Activated gamma-delta T cell treated with Interleukin-2 at 50 U/mL for 16 hours (primary cell): ENCODE measurements at places on chromosomes 16 and 17.

- no peak for DNase-seq
Observed at GRCh38 chr17:68562736-68563135, 38.4 kb downstream of the FAM20A start.

GRCh38 chr16:82829301-82829700, 202.5 kb downstream of the CDH13 start:
- DNase-seq: no peak

DNA sequence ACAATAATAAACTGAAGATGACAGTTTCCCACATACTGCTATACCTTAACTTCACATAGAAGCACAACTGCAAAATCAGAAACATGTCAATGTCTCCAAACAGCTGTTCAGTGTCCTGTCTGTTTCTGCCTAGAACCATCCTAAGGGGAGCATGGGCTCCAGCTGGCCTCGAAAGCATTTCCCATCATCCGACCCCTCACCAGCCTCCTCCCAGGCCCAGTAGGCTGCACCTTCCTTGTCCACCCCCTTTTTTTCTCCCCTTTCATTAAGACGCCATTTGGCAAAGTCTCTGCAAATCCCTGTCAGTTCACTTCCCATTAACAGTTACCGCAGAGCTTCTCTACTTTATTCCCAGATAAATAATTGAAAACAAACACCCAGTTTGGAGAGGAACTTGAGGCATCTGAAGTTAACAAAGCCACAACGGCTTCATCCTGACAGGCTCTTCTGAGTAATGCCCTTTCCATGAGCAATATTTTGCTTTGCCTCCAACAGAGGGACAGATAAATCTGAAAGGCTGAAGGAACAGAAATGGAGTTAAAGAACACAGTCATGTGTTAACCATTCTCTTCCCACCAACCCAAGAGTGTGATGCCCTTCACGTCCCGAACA, 65.3 kb downstream of the SLC39A11 start:
- no peak for DNase-seq

DNA sequence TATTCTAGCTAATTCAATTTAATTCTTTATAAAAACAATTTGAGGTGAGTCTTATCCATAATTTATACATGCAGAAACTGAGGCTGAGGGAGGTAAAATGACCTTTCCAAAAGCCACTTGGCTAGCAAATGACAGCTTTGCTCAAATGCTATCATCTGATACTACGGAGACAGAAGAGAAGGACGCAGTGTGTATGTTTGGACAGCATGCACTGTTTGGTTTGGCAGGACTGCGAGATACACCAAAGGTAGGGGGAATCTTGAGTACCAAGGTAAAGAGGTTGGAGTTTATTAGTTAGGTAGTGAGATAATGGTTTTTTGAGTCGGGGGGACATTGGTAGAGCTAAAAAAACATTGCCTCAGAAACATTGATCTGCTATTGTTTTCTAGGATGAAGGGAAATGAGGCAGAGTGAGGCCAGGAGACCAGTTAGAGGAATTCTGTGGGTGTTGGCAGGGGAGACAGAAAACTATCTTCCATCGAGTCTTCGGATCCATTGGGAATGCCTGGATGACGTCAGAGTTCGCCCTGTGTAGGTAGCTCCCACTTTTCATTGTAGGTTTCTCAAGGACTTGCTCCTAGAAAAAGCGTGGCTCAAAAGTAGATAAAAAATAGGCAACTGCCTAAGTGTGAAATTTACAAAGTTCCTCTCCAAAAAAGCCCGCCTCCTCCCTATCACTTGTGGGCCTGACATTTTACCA, 2.5 kb upstream of the HS3ST4 start:
- no peak for DNase-seq

DNA sequence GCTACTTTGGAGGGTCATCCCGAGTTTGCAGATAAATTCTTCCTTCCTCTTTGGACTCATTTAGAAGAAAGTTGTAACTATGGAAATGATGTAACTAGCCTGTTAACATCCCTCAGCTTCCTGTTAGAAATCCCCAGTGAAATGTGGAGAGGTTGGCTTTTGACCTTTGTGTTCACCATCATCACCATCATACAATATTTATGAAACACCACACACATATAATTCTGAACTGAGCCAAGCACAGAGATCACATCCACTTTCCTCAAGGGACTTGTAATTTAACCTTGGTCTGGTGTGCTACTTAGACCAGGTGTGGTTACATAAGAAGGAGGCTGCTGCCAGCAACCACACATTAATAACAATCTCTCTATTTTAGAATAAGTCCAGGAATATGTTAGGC, 2.5 kb downstream of the CAPNS2 start:
- DNase-seq: no peak

DNA sequence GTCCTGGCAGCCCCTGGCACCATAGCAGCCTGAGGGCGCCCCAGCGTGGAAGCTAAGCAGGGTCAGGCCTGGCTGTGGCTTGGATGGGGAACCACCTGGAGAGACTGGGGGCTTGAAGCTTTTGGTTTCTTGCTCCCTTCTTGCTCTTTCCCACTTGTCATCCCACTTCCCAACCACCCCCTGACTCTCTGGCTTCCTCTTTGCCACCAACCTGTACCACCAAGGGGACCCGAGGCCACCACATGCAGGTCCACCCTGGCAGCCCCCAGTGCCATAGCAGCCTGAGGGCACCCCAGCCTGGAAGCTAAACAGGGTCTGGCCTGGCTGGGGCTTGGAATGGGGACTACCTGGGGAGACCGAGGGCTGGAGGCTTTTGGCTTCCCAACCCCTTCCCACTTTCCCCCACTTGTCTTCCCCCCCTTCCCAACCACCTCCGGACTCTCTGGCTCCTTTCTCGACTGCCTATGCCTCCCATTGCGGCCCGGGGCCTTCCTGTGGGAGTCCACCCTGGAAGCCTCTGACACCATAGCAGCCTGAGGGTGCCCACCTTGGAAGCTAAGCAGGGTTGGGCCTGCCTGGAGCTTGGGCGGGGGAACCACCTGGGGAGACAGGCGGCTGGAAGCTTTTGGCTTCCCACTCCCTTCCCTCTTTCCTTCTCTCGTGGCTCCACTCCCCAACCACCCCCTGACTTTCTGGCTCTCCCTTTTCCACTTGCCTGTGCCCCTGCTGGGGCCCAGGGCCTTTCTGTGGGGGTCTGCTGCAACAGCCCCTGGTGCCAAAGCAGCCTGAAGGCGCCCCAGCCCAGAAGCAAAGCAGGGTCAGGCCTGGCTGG, 2294.4 kb downstream of the TP53TG3F start:
- no peak for DNase-seq

- no peak for DNase-seq
Observed at GRCh38 chr17:39564211-39564848, 43.4 kb downstream of the NEUROD2 start.

DNA sequence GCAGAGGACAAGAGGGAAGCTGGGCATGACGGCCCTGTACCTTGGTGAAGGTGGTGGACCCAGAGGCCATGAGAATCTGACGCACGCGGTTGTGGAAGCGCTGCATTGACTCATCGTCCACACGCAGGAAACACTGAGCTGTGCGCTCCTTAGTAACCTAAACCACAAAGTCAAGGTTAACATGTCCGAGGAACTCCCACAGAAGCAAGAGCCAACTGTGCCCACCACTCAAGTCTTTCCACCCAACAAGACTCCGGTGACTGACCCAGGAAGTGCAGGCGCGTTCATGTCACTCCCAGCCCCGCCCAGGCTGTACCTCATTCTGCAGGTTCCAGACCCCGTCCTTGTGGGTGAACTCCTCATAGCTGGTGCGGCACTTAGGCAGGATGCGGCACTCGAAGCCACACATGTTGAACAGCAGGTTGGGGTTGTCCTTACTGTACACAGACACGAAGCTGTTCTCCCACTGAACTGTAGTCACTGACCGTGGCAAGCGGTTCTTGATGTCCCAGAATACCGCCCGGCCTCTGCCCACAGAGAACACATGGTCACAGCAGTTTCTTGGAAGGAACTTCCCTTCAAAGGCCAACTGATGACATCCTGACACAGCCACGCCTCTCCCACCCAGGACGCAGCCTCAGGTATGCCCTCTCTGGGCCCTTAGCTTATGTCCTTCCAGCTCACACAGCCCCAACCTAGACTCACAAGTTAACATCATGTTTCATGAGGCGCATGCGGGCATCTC, 11.5 kb downstream of the PRPF8 start:
- no peak for DNase-seq

DNA sequence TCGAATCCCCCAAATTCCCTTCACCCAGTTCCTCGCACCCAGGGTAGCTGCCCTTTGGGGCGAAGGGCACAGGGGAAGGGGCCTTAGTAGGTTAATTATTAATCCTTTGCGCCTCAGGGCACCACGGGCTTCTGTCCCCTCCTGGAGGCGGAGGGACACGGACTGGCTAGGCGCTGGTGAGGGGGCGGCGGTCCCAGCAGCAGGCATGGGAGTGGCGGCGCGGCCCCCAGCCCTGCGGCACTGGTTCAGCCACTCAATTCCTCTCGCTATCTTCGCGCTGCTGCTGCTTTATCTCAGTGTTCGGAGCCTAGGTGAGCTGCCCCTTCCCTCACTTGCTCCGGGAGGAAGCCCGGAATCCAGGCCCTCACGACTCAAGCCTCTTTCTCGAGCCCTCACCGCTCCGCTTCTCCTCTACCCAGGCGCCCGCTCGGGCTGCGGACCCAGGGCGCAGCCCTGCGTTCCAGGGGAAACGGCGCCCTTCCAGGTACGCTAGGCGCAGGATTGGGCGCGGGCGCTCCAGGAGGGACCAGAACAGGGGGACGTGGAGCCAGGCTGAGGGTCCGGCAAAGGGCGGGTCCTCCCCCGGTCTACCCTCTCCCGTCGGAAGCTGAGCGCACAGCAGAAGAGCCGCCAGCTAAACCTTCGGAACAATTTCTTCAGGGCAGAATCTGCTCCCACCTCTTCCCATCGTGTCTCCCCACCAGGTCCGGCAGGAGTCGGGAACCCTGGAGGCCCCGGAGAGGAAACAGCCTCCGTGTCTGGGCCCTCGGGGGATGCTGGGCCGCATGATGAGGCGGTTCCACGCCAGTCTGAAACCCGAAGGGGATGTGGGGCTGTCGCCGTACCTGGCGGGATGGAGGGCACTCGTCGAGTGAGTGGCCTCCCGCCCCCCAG, at the start of gene GLTPD2:
Gene GLTPD2 (plus strand): TSS at position 158 of the 894 bp plus-strand sequence. CDS start 48 bp downstream, at position 206.
- DNase-seq: no peak

DNA sequence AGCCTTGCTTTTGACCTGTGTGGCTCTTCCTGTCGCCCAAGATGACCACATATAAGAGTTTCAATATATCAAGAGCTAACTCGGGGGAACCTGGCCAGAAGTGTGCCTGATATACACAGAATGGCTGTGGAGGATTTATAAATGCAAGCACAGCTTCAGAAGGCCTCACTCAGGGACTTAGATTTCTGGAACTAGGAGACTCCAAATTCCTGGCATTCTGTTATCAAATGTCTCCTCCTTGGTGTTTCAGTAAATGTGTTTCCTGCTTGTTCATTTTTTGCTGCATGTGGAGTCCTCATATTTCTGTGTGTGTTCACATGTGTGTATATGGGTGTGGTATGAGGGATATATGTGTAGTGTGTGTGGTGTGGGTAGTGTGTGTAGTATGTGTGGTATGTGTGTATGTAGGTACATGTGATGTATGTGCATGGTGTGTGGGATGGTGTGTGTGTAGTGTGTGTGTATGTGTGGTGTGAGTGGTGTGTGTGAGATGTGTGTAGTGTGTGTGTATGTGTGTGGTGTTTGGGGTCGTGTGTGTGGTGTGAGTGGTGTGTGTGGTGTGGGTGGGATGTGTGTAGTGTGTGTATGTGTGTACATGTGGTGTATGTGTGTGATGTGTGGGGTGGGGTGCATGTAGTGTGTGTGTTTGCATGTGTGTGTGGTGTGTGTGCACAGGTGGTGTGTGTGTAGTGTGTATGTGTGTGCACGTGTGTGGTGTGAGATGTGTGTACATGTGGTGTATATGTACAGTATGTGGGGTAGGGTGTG, 981 bp upstream of the CD300H start:
- DNase-seq: no peak

GRCh38 chr16:55856950-55857349, 18.2 kb downstream of the CES5A start:
- DNase-seq: no peak

DNA sequence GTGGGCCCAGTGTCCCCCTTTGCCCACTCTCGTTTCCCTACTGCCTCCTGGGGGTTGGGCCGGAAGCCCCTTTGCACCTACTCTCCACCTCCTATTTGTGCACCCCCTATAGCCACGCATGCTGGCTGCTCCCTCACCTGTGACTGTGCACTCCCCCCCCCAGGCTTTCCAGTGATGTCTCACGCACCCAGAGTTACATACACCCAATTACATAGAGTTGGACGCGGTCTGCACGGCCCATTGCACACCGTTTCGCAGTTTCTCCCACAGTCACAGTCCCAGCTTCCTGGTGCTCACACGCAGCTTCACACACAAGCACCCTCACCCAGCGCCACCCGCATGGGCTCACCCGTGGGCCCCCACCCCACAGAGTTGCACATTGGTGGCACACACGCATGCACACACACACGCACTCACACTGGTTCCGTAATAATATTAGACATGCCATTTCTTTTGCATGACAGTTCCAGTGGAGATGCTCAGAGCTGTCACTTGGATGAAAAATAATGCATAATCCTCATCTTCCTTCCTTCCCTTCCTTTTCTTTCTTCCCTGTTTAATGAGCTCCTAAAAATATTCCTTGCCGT, 21.5 kb upstream of the C1QL1 start:
- DNase-seq: no peak

- DNase-seq: no peak
Observed at GRCh38 chr17:76394166-76394565, 9.8 kb downstream of the SPHK1 start.

GRCh38 chr17:16922386-16923096, 49.4 kb downstream of the TNFRSF13B start:
- no peak for DNase-seq

GRCh38 chr16:84836234-84836647, 16.5 kb downstream of the CRISPLD2 start:
- DNase-seq: no peak

- DNase-seq: no peak
Observed at GRCh38 chr16:24023621-24024020, 187.8 kb downstream of the PRKCB start.

DNA sequence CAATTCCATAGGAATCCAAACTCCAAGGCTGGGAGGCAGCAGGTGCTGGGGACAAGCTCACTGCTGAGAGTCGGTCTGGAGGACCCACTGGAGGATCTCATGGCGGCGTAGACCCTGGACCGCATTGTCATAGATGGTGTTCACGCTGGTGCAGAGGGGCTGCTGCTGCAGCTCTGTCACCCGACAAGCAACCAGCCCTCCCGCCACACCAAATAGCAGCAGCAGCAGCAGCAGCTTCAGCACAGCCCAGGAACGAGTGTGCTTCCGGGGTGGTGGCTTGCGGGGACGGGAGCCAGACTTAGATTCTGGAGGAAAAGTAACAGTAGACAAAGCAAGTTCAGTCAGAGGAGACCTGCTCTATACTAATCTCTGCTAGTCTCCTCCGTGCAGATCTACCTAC, 9.9 kb downstream of the EME1 start:
- no peak for DNase-seq

- no peak for DNase-seq
Observed at GRCh38 chr17:81365148-81365600, 30.1 kb upstream of the BAHCC1 start.
